ENCODE measurements at places on chromosomes 16 and 17. TPM values are rescaled to one million over a fixed set of nuclear protein-coding genes. Genes with fewer than 3 reads are reported as not detected.

DNA sequence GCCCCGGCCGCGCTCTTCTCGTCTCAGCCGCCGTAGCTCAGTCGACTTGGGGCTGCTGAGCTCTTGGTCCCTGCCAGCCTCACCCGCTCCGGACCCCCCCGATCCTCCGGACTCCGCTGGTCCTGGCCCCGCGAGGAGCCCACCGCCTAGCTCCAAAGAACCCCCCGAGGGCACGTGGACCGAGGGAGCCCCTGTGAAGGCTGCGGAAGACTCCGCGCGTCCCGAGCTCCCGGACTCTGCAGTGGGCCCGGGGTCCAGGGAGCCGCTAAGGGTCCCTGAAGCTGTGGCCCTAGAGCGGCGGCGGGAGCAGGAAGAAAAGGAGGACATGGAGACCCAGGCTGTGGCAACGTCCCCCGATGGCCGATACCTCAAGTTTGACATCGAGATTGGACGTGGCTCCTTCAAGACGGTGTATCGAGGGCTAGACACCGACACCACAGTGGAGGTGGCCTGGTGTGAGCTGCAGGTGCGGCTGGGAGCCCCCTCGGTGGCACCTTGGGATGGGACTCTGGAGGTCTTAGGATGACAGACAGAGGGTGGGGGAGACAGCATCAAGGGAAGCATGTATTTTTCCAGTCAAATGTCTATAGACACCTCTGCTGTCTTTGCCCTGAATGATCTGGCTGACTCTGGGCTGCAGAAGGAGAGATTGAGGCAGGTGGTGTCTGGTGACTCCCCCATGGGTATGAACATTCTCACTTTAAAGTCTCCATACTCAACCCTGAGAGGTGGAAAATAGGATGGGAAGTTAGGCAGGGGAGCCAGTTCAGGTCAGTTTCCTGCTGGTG lies 635 bp downstream of the WNK4 start:
- no peak for DNase-seq

RCVRN gene
- not detected for total RNA-seq

DNA sequence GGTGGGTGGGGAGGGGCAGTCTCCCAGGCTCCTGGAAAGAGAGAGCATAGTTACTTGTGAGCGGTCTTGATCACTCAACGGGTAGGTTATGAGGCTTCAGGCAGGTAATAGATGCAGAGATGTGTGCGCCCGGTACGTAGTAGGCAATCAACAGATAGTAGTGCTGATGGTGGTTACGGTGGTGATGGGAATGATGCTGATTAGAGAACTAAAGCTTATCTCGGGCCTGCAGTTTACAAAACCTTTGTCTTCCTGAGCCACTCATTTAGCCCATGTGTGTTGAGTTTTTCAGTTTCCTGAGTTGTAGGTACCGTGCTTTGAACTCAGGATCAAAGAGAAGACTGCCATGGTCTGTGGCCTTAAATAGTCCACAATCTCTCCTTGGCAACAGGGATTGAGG lies 401.0 kb downstream of the SNX29 start:
- DNase-seq = no peak

DUSP3 gene
- 22.3 TPM for total RNA-seq

DNA sequence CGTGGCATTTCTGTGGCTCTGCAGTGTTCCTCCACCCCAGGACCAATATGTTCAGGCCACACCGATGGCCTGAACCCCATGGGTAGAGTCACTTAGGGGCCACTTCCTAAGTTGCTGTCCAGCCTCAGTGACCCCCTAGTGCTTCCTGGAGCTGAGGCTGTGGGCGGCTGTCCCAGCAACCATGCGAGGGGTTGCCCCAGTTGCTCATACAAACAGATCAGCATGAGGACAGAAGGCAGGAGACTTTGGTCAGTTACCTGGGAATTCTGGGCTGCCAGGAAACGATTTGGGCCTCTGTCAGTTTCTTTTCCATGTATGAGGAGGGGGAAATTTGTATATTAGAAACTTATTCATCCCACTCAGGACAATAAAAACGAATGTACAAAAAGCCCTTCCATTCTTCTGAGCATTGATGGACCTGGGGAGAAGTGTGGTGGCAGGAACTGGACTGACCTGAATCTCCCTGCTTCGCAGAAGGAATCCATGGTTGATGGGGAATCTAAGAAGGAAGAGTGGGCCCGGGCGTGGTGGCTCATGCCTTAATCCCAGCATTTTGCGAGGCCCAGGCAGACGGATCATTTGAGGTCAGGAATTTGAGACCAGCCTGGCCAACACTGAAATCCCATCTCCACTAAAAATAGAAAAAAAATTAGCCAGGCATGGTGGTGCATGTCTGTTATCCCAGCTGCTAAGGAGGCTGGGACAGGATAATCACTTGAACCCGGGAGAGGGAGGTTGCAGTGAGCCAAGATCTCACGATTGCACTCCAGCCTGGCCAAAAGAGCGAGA lies 4.9 kb upstream of the IL32 start:
- no peak for DNase-seq

DNA sequence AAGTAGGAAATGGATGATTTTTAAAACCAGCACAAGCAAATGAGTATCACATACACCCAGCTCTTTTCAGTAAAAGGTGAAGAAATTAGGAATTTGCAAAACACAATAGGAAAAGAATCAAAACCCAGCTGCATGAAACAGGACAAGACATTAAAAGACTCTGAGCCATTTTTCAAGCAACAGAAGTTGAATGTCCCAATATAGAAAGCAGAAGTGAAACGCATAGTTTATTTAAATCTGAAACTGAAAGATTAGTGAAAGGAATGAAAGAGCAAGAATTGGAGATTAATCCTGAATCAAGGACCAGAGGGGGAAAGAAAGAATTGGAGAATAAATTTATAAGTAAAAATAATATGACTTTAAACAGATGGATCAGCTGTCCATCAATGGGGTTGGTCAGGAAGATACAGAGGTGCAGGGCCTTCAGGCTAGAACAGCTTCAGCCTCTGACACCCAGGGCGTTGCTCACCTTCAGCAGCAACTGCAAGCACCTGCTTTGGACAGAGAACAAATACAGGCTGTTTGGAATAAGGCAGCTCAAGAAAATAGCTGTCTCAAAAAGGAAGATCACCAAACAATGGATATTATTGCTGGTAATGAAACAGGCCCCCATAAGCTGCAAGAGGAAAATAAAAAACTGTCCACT lies 3.9 kb upstream of the ARHGAP17 start:
- DNase-seq = no peak

GRCh38 chr17:78719630-78720298 lies 62.3 kb downstream of the CYTH1 start:
- DNase-seq = no peak

RBFOX1 gene
- not detected for total RNA-seq

- no peak for DNase-seq
These were observed 11.2 kb downstream of the CHMP1A start for GRCh38 chr16:89646270-89646669.

HCRT gene
- not detected for total RNA-seq

DNA sequence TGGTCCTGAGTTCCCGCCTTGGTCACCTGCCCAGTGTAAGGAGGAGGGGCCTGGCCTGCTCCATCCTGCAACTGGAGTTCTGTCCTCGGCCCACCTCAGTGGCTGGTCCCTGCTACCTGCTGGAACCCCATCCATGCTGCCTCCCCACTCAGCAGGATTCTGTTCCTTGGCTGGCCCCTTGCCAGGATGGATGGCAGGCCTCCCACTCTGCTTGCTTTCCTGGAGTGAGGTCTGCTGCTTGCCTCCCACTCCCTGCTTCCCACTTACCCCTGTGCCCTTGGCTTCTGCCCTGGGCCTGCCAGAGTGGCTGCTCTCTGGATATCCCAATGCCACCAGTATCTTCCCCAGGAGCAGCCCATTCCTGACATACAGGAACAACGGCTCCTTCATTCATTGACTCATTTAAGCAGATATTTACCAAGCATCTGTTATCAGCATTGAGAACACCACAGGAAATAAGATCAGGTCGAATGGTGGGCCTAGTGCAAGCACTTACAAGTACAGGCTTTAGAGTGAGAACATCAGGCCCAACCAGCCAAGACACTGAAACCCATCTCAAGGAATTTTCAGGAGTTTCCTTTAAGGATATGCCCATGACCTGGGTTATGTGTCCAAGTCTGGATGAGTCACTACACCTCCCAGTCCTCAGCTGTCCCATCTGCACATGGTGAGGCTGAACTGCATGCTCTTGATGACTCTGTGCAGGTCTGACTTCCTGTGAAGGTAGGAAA lies 17.0 kb upstream of the RPRML start:
- DNase-seq = no peak

GRCh38 chr16:67150833-67151396 lies at the start of gene B3GNT9:
Gene B3GNT9, minus strand, starts transcription at chr16:67150998. Its CDS starts 513 bp downstream, at chr16:67150485.
- no peak for DNase-seq

- DNase-seq = no peak
These were observed 70.5 kb downstream of the AATF start for GRCh38 chr17:37019117-37019740.

GRCh38 chr16:86347090-86347489 lies 163.2 kb upstream of the FOXF1 start:
- no peak for DNase-seq

DNA sequence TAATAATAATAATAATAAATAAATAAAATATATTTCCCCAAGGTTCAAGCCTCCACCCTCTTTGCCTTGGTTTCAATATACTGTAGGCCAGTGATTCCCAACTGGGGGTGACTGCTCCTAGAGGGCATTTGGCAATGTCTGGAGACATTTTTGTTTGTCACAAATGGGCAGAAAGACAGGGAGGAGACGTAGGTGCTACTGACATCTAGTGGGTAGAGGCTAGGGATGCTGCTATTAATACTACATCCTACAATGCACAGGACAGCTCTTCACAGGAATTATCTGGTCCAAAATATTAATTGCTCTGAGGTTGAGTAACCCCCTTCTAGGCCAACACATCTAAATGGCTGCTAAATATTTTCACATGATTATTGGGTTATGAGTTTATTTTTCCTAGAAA lies 12.8 kb upstream of the PRR14 start:
- DNase-seq = no peak

DNA sequence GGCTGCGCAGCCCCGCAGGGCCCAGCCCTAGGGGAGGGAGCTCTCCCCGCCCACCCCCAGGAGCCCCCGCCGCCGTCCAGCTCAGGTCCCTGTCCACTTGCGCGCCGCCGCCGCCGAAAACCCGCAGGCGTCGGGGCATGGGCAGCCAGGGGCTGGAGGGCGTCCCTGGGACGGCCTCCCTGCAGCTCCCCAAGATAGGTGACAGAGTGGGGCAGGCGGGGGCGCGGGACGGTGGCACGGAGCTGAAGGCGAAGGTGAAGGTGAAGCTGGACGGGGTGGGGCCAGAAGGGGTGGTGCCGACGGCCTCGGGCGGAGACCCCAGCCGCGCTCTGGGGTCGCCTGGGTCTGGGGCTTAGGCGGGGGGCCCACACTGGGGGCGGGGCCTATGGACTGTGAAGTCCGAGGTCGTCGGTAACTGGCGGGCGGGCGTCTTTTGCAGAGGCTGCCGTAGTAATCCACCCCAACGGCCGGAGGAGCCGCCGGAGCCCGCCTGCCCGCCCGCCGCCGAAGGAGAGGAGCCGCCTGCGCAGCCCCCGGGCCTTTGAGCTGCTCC lies 27.2 kb downstream of the SREBF1 start:
- no peak for DNase-seq

TMIGD1 gene
- total RNA-seq = not detected

DNA sequence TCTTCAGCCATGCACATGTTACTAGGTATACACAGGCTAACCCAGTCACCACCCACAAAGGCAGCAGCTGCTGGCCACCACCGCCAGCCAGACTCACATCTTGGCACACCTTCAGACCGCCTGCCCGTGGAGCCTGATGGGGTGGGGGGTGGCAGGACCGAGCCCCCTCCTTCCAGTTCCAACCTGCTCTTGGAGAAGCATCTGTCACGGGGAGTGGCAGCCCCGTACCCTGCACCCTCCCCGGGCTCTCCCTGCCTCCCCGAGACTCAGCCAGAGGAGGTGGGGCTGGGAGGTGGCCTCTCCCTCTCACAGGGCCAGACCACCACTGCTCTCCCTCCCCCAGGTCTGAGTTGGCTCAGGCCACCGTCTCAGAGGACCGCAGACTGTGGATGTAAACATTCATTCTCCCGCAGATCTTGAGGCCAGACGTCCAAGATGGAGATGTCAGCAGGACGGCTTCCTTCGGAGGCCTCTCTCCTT lies 11.3 kb upstream of the RBFOX3 start:
- no peak for DNase-seq

DNA sequence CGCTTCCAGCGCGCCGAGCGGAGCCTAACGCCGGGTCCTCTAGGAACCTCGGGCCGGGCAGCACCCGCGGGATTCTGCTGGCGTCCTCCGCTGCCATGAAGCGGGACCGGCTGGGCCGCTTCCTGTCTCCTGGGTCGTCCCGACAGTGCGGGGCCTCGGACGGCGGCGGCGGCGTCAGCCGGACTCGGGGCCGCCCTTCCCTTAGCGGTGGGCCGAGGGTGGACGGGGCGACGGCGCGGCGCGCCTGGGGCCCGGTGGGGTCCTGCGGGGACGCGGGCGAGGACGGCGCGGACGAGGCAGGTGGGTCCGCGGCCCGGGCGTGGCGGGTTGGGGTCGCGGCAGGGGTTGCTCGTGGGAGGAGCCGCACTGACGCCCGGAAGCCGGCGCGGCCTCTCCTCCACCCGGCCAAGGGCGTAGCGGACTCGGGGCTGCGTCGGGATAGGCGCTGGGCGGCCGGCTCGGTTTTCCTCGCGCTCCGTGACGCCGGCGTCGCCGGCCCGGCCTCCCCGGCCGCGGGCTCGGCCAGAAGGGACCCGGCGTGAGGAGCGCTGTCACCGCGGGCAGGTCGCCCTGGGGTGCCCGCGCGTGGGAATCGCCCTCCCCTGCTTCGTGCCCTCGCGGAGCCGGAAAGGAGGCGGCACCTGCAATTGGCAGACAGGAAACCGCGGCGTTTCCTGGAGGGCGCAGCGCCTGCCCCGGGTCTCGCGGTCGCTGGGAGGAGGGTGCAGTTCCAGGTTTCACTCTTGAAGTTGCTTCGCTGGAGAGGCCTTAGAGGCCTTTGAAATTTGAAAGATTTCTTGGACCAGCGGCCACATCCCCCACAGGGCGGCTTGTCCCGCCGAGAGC lies 432 bp downstream of the ZNF276 start:
- peak; percentile 83 for DNase-seq

C16orf86 gene
- 1.8 TPM for total RNA-seq

DNA sequence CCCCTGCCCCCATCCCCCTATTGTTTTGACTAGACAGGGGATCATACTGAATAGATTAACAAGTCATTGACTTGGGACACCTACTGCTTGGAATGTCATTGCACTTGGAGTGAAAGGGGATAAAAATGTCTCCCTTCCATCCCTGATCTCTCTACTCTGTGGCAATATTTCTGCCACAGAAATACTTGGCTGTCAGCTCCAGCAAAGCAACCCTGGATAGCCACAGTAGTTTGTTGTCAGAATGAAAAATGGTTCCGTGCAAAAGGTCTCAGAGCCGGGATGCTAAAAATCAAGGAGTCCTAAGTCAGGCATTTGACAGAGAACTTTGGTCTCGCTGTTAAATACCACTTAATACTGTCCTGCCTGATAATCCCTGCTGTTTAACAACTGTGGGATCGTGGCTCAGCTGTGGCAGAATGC lies 722.0 kb upstream of the SOX9 start:
- no peak for DNase-seq

All from activated naive CD8-positive, alpha-beta T cell treated with anti-CD3 and anti-CD28 coated beads for 36 hours (primary cell).